ENCODE measurements at places on chromosomes 5 and 9.
A peak's percentile ranks its signal among the peaks of the same experiment; 100 is the strongest.

- ATAC-seq = no peak
Observed at GRCh38 chr9:17863213-17863883, 284.5 kb downstream of the SH3GL2 start.

DNA sequence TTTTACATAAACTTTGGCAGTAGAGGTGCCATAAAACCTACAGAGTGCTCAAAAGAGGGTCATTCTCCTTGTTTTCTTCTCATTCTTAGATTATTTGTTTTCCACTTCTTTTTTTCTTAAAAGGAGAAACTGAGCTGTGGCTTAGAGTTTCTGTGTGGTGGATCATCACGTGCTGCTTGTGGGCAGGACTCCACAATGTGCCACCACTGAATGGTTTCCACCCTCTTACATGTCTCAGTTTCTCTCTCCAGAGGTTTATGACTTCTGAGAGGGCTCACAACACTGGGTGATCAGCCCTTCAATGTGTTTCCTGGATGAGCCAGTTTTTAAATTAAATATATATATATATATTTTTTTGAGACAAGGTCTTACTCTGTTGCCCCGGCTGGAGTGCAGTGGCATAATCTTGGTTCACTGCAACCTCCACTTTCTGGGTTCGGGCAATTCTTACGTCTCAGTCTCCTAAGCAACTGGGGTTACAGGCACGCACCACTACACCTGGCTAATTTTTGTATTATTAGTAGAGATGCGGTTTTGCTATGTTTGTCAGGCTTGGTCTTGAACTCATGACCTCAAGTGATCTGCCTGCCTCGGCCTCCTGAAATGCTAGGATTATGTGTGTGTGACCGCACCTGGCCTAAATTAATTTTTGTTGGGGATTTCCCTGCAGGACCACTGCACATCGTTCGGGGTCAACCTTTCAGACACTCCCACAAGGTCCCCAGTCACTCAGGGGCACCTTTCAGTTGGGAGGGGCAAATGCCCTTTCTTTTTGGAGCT lies 3.1 kb upstream of the UNC13B start:
- ATAC-seq = no peak

DNA sequence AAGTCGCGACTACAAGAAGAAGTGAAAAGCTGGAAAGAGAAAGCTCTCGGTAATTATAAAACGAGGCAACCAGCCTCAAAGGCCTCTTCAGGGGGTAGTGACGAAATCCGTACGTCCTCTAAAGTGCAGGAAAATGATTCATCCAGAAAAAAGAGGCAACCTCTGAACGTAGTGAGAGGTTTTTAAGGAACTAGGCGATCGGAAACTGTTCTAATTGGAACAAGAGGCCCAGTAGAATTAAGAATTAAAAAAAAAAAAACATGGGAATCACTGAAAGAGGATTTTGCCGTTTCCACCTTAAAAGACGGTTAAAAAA lies 1.0 kb downstream of the CSNK1A1 start:
- ATAC-seq = no peak

- ATAC-seq = peak; percentile 89
Observed at GRCh38 chr5:41869151-41869723, 988 bp downstream of the OXCT1 start.
